ENCODE measurements at places on chromosomes 1 and 21. TPM values are rescaled to one million over a fixed set of nuclear protein-coding genes. Genes with fewer than 3 reads are reported as not detected.

DNA sequence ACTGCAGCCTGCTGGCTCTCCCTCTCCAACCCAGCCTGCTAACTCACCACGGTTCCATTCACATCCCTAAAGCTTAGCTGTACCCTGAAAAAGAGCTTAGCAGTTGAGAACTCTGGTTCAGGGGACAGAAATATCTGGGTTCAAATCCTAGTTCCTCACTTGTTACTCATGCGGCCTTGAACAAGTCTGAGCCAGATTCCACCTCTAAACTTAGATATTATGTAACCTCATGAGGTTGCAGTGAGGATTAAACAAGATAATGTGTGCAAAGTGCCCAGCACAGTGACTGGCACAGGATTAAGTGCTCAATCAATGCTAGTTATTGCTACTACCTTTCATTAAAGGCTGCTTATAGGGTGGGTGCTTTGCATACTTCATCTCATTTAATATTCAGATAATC, 41.3 kb upstream of the DHCR24 start:
- no peak overlapping the region for H3K27ac ChIP-seq
- peaks cover 27% of the 10 kb centered on the region for H3K4me1 ChIP-seq
- no peak for DNase-seq
- H3K4me3 ChIP-seq = no peak overlapping the region
- no peaks in the 10 kb centered on the region for H3K27me3 ChIP-seq
- no peaks in the 10 kb centered on the region for H3K36me3 ChIP-seq

DNA sequence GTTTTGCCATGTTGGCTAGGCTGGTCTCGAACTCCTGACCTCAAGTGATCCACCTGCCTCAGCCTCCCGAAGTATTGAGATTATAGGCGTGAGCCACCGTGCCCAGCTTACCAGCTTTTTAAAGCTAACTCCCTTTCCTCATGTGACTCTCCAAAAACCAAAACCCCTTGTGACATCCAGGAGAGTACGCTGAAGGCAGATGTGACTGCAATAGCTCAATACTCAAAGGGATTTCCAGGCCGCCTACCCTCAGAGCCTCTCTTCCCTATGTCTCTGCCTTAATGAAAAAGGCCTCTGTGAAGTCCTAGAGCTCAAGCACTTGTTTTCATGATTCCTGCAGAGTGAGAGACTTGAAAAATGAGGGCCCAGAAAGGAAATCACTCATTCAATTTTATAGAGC, 82.6 kb downstream of the TEX35 start:
- H3K27ac ChIP-seq = no peak overlapping the region
- DNase-seq = no peak
- no peaks in the 10 kb centered on the region for H3K36me3 ChIP-seq
- peaks cover 1% of the 10 kb centered on the region for H3K4me1 ChIP-seq
- H3K27me3 ChIP-seq = no peaks in the 10 kb centered on the region

DNA sequence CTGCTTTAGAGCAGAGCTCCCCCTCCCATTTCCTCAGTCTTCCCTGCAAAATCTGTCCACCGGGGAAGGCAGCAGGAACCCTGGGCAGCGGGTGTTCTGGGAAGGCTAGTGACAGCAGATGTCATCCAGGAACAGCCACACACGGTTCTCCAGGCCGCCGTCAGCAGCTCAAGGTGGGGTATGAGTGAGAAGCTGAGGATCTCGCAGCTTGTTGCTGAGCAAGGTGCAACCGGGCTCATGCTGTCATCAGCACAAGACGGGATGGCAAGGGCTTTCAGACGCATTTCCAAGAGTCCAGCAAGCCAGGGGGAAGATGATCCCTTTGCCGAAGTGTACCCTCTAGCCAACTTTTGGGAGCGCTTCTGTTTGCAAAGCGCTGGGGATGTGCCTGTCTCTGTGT, 23.0 kb upstream of the SPSB1 start:
- DNase-seq = no peak
- peaks cover 13% of the 10 kb centered on the region for H3K4me1 ChIP-seq
- H3K27ac ChIP-seq = no peak overlapping the region
- no peaks in the 10 kb centered on the region for H3K27me3 ChIP-seq

The OR2L3 gene
- not detected for total RNA-seq

GRCh38 chr21:35585878-35586277, 474.4 kb downstream of the SETD4 start:
- H3K27me3 ChIP-seq = peaks cover 18% of the 10 kb centered on the region
- H3K27ac ChIP-seq = no peak overlapping the region
- no peaks in the 10 kb centered on the region for H3K36me3 ChIP-seq
- H3K4me3 ChIP-seq = no peak overlapping the region
- DNase-seq = no peak

DNA sequence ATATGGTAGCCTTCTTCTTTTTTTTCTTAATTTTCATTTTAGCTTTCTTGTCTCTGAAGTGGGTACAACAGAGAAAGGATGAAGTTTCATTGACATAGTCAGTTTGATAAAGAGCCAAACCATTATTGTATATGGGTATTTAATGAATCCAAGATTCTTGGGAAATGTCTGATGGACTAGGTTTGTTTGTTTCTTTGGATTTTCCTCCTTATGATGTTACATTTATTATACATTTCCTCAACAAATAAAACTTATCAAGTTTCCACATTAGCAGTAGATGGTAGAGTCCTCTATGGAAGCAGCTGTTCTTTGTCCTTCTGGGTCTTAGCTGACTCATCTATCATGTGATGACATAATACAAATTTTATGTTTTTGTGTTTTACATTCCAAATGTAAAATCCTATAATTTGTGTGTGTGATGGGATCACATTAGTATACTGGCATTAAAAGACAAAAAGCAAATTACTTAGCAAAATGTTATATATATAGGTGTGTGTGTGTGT, 6.0 kb downstream of the COL24A1 start:
- no peak overlapping the region for H3K4me3 ChIP-seq
- H3K27ac ChIP-seq = no peak overlapping the region
- no peak for DNase-seq
- H3K4me1 ChIP-seq = peaks cover 11% of the 10 kb centered on the region
- H3K27me3 ChIP-seq = peaks cover 46% of the 10 kb centered on the region

- H3K36me3 ChIP-seq = no peaks in the 10 kb centered on the region
- no peak for DNase-seq
- H3K4me3 ChIP-seq = no peak overlapping the region
- peaks cover 8% of the 10 kb centered on the region for H3K4me1 ChIP-seq
- H3K27ac ChIP-seq = no peak overlapping the region
Observed at GRCh38 chr1:199302554-199302953, 663.7 kb downstream of the PTPRC start.

GRCh38 chr1:43585557-43585956, 54.9 kb downstream of the PTPRF start:
- H3K27ac ChIP-seq = peak overlapping the region; percentile 88
- peaks cover 18% of the 10 kb centered on the region for H3K36me3 ChIP-seq
- H3K4me3 ChIP-seq = no peak overlapping the region
- H3K27me3 ChIP-seq = no peaks in the 10 kb centered on the region
- no peak for DNase-seq

GRCh38 chr1:45266151-45266801, 59.9 kb upstream of the ZSWIM5 start:
- H3K4me3 ChIP-seq = no peak overlapping the region
- no peaks in the 10 kb centered on the region for H3K36me3 ChIP-seq
- no peak for DNase-seq
- H3K27me3 ChIP-seq = peaks cover 4% of the 10 kb centered on the region
- peaks cover 3% of the 10 kb centered on the region for H3K4me1 ChIP-seq

The IGSF3 gene
- total RNA-seq = 59.2 TPM

The VSIG8 gene
- total RNA-seq = not detected

The GBP3 gene
- 6.4 TPM for total RNA-seq

Data from mesothelial cell of epicardium (in vitro differentiated cells).